ENCODE measurements at places on chromosomes 11 and 22.

DNA sequence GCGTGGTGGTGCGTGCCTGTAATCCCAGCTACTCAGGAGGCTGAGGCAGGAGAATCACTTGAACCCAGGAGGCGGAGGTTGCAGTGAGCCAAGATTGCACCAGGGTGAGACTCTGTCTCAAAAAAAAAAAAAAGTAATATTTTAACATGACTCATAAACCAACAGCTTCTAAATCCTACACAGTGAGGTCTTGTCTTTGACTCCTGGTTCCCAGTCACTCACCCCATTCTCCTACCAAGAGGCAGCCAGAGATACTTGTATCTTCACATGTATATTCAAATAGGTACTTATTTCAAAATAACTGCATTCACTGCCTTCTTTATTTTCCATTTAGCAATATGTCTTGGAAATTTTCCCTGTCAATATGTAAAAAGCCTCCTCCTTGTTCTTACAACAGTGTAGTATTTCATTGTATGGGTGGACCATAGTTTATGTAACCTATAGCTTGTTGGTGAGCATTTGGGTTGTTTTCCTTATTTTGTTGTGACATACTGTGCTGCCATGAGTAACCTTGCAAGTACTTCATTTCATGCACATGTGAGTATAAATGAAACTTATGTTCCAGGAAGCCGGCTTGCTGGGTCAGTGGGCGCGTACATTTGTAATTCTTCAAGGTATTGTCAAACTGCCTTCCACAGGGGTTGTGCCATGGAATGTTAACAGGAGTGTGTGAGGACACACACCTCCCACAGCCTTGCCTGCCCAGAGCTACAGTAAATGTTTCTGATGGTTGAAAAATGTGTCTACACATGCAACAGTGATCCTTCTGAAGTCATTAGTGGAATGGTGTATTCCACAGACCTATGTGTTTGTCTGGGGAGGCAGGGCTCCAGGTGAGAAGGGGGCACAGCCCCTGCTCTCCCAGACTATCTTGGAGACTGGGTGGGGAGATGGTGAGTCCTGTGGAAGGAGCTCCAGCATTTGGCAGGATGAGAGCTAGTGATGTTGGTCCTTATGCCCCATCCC, 47.9 kb downstream of the OSBP2 start:
- no peak for DNase-seq

- peak; percentile 71 for DNase-seq
These were observed 1.2 kb downstream of the DDX17 start for GRCh38 chr22:38504731-38505540.

DNA sequence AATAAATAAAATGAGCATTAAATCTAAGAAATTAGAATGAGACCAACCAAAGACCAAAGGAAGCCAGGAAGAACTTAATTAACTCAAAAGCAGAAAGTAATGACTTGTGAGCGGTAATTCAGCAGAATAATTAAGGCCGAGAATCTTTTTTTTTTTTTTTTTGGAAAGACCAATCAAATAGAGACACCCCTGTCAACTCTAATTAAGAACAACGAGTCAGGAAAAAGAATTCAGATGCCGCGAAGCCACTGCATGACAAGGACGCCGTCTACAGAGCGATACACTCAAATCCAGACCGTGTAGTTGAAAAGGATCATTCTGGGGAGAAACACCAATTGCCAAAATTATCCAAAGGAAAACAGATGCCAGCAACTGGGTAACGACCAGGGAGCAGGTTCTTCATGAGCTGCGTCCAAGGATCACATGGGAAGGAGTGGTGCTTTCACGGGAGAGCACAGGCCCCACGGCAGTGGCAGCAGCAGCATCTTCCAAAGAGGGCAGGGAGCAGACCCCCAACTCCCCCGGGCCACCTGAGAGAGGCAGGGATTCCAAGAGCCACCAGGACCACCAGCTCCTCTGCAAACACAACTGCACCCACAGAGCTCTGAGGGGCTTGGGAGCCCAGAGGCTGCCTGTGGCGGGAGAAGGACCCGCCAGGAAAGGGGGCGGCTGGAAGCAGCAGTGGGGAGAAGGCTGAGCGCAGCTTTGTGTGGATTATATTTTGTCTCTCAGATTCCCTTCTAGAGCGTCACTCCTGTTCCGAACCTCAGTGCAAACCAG, 469.8 kb downstream of the BRD1 start:
- no peak for DNase-seq

GRCh38 chr22:36928786-36929535, 15.5 kb downstream of the CSF2RB start:
- DNase-seq, result no peak

DNA sequence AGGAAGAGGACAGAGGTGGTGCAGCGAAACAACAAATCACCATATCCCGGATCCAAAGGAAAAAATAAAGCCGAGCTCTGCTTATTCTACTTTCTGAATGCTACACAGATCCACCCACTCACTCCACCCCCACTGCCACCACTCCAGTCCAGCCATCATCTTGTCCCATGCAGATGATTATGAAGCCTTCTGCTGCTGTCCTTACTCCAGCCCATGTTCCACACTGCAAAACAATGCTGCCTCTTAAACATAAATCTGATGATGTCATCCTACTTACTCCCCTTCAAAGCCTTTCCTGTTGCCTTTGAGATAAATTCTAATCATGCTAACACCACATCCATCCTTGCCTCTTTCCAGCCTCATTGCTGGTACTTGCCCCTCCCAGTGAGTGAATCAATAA, 6.5 kb upstream of the DRD2 start:
- no peak for DNase-seq

GRCh38 chr11:66745356-66746235, 16.6 kb upstream of the SPTBN2 start:
- no peak for DNase-seq

- peak; percentile 21 for DNase-seq
These were observed 99.5 kb downstream of the ZNF280B start for GRCh38 chr22:22408731-22409696.

GRCh38 chr22:19713650-19714311, 522 bp upstream of the SEPTIN5 start:
- no peak for DNase-seq

DNA sequence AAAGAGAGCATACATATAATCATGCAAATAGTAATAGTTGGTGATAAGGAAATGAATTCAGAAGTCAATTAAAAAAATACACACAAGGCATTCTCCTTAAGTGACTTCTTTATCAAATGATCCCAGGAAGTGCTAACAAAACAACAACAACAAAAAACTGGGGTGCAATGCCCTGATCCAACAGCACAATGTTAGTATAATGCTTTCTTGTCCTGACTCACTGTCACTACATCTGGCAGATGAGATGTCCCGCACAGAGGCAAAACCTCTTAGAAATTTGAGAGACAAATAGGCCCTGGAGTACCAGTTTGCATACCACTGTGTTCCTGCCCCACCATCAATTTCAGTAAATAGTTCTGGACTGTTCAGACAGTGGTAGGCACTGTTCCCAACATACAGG, 11.0 kb upstream of the AMBRA1 start:
- no peak for DNase-seq

DNA sequence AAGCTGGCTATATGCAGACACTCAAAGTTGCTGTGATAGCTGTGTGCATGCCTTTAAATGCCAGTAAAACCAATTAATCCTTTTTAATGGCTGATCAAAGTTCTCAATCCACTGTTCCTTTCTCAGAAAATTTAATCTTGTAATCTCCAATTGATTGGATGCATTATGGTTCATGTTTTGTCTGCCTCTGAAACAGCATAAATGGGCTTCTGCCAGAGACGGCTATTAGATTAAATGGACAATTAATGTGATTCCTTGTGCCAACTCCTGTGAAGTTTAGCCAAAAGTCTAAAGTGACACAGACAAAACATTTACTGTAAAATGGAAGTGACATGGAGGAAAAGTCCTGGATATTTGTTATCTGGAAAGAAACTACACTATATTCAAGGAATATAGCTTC, 952.5 kb upstream of the FAT3 start:
- no peak for DNase-seq

DNA sequence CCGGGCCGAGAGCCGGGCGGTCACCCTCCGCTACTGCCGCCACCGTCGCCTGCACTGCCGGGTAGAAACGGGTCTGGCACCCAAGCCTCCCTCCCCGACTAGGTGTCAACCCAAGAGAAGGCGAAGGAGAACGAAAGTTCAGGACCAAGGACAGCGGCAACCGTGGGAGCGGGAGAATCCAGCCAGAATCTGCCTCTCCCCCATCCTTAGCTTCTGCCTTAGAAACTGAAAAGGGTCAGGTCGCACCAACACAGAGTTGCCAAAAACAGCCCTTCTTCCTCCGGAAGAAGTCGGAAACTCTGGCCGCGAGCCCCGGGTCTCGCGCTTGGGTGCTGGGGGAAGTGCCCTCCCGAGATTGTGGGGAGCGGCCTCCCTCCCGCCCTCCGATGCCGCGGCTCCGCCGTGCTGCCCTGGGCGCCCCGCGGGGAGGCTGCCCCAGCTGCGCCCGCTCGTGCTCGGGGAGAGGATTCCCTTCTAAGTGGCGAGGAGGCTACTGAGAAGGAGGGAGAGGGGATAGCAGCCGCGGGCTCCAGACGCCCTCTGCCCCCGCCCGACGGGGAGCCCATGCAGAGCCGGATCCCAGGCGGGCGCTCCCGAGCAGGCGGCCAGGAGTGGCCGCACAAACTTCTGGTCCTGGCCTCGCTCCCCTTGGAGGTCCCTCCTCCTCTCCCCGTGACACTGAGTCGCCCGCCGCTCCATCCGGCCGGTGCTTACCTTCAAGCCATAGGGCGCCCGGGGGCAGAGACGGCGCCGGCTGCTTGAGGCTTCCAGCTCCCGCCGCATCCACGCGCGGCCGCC, 637 bp downstream of the DRD2 start:
- DNase-seq, result peak; percentile 67

DNA sequence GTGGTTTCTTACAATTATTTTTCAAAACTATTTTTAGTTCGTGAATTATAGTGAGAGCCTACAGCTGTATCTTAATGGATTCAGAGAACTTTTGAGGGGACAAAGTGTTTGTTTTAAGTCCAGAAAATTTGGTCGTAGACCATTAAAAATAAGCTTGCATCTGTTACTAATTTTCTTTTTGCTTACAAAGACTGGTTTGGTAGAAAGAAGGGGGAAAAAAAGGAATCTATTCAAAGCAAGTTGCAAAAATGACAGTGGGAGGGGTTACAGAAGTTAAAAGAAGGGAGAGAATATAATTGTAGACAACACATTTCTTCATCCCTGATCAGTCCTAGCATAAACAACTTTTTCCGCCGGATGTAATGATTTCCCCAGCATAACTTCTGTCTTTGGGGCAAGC, 72.1 kb downstream of the AMOTL1 start:
- no peak for DNase-seq

GRCh38 chr22:17980638-17981051, 43.7 kb downstream of the MICAL3 start:
- DNase-seq, result peak; percentile 98

- DNase-seq, result no peak
These were observed 29.8 kb downstream of the MICAL3 start for GRCh38 chr22:17994424-17995108.

DNA sequence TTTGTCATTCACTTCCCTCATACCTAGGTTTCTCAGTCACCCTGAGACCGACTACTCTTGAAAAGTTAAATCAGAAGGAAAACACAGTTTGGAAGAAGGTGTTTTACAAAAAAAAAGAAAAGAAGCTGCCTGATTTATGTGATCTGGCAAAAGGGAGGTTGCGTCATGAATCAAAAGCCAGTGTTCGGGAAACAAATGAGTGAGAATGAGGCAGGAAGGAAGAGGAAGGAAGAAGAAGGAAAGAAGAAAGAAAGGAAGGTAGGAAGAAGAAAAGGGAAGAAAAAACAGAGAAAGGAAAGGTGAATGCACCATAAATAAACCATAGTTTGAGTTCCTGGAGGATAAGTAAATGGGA, 314.6 kb downstream of the BLID start:
- no peak for DNase-seq
